ENCODE measurements at places on chromosomes 3 and 15.

DNA sequence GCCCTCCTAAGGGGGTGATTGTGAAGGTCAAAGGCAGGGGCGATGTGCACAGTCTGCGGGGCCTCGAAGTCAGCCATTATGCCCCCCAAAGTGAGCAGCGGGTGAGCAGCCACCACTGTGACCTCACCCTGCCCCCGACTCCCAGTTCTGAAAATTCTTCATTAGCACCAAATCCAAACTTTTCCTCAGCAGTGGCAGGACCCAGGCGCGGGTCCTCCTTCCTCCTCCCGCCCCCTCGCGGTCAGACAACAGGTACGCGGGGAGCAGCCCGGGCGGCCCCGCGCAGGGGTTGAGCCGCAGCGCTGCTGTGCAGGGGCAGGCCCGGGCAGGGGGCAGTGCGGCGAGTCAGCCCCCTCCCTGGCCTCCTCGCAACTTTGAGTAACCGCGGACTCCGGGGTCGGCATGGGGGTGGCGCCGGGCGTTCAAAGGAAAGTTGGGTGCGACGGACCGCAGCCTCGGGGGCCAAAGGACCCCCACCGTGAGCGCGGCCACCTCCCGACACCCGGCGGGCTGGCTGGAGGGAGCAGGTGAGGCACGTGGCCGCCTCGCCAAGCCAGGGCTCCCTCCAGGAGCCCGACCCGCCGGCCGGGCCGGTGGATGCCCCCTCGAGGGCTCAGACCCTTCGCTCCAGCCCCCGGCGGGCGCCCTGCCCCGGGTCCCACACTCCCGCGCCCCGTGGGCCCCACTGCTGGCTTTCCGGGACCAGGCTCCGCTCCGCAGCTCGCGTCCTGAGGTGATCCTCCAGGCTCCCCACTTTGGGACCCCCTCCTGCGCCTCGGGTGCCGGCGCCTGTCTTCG is 49.4 kb upstream of the CCDC174 start:
- DNase-seq, result no peak

DNA sequence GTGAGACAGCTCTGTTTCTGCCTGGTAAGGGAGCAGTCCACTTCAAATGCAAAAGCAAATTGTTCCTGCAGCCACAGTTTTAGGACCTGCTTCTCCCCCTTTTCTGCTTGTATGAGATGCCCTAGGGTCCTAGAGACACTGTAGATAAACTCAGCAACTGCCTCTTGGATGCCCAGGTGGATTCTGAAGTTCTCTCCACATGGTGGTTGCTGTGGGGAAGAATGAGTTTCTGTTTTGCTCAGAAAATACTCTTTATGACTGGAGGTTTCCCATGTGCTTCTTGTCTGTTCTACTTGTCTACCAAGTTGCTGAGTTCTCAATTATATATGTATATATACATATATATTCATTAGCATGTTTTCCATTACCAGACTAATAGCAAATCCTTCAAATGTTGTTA is 5.6 kb upstream of the ZNF80 start:
- no peak for DNase-seq

DNA sequence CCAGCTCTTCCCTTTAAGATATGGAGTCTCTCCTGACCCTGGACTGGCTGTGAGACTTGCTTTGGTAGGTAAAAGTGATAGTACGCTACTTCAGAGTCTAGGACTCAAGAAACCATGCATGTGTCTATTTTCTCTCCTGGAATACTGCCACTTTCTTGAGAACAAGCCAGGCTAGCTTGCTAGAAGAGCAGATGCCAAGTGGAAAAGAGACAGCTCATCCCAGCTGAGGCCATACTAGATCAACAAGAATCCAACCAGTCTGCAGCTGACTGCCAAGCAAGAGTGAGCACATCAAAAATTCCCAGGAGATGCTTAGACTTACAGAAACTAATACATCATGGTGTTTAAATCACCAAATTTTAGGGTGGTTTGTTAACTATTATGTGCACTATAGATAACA is 208.3 kb upstream of the RBMS3 start:
- DNase-seq, result no peak

DNA sequence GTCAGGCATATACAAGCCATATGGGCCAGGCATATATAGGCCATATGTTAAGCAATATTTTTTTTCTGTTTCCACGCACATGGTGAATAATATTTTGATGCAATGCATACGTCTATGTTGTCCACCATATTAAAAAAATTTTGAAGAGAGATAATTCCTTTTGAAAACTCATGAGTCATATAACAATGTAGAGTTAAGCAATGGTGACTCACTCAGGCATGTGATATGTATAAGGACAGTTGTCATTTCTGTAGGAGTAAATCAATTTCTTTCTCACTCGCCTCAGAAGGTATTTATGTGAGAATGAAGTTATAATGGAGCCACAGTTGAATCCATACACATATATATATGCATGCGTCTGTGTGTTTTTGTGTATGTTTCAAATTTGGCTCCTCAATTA is 272.6 kb downstream of the EPHA3 start:
- no peak for DNase-seq

DNA sequence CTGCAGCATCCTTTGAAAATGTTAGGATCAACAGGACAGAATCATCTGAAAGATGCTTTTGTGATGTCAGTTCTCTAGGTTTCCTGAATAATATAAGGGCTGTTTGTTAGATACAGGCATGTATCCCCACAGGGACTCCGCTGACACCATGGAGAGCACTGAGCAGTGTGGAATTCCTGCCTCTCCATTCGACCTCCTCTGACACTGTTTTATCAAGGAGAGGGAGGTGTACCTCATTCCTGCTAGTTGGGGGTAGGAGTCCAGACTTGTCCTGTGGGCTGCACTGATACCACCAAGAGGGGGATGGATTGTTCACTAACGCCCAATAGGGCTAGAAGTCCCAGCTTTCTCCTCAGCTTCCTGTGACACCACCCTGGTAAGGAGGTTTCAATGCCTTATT is 46.6 kb downstream of the LARS2 start:
- DNase-seq, result no peak

GRCh38 chr3:133761605-133762484 is 15.7 kb downstream of the TF start:
- no peak for DNase-seq

- DNase-seq, result no peak
These were observed 18.1 kb downstream of the PLXNB1 start for GRCh38 chr3:48411606-48412374.

DNA sequence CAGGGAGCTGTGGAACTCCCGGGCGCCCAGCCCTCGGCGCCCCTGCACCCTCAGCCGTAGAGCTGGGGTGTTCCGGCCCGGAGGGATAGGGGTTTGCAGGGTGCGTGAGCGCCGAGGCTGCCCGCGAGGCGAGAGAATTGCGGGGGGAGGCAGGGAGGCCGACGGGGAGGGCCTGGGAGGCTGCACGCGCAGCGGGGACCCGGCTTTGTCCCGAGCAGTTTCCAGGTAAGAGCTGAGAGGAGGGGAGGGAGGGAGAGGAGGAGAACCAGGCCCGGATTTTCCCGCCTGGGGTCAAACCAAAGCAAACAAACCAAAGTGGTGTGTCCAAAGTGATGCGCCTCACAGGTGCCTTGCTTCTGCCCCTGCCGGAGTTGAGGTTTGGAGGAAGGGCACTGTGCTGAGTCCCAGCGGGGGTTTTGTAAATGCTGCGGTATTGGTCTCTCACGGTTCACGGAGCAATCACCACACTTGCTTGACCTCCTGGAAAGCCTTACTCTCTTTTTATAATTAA is 146.4 kb downstream of the TJP1 start:
- DNase-seq, result no peak

DNA sequence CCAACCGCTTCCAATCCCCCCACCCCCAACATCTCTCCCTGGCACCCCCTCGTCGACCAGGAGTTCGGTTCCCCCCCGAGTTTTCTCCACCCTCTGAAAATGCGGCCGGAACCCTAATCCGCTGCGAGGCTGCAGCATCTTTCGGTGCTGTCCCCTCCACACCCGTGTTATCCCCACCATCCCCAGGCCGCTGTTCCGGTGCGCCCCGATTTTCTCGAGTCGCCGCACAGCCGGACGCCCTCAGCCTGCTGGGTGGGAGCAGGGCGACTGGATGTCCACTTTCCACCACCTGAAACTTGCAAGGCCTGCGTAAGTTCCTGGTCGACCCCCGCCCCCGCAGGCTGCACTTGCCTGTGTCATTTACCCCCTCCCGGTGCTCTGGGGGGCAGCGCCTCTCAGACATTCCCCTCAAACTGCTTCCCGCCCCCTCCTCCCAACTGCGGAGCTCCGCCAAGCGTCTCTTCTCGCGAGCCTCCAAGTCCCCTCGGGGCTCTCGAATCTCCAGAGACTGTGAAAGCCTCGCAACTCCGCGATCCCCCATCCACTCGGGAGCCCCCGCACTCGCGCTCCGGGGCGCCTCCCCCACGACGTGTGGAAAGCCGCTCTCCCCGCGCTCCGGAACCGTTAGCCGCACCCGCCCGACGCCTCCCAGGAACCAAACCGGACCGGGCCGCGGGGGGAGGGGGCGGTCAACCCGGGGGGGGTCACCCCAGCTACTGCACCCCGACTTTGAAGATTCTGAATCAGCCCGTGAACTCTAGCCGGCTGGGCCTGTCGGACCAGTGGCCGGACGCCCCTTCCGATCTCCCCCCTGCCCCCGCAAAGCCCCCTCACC is 566 bp downstream of the ETV5 start:
- no peak for DNase-seq

DNA sequence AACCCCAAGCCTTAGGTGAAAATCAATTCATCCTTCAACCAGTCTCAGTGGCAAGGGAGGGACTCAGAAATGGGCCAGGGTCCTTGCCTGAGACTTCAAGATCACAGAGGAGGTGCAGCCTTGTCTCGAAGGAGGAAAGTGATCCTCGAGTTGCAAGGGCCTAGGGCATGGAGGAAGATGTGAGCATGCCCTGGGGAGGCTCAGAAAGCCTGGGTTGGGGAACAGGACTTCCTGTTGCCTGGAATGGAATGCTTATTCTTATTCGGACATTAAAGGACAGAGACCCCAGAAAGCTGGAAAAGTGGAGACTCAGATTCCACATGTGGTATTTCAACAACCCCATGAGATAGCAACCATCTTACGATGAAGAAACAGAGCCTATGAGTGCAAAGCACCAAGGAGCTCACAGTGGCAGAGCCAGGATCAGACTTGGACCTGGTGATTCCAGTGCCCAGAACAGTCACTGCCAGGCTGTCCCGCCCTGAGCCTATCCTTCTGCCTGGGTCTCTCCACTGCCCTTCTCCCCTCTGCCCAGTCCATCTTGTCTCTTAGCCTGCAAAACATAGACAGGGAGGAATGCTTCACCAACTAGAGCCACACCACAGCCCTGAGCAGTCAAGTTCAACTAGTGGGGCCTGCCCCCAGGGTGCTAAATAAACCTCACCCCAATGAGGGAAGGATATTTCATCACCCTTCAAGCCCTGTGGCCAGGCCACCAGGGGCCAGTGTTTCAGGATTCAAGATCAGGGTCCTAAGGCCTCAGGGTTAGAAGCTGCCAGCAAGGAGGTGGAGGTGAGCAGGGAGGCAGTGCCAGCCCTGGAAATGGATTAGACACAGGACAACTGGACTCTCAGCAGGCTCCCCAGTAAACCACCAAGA is 21.9 kb downstream of the DAPK2 start:
- DNase-seq, result no peak

GRCh38 chr15:88911766-88912118 is 1.4 kb downstream of the MFGE8 start:
- DNase-seq, result no peak

DNA sequence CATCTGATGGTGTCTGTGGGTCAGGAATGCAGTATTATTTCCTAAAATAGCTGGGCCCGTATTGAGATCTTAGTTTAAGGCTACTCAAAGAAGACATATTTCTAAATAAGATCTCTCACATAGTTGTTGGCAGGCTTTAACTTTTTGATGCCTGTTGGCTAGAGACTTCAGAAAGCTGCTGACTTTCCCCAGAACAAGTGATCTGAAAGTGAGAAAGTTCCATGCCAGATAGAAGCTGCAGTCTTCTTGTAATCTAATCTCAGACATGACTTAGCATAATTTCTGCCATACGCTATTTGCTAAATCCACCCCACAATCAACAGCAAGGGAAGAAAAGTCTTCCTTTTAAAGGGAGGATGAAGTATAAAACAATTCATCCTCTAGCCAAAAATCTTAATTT is 867.1 kb downstream of the IGSF11 start:
- no peak for DNase-seq

- no peak for DNase-seq
These were observed 13.3 kb downstream of the SH2D7 start for GRCh38 chr15:78105476-78106241.

- DNase-seq, result no peak
These were observed 57.4 kb upstream of the POLR2M start for GRCh38 chr15:57649138-57649537.

DNA sequence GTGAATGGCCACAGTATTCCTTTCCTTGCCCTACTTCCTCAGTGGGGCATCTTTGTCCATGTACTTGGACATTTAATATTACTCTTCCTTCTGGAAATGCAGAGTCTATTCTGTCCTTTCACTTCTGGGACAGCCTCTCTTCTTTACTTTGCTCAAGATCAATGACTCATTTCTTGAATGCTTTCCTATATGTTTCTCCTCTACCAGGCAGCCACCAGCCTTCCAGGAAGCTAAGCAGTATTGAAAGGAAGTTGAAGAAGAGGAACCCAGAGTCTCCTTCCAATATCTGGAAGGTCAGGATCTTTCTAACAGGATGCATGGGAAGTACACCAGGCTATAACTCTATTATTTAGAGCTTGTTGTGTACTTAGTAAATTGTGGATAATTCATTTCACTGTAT is 182.8 kb downstream of the CD47 start:
- no peak for DNase-seq

GRCh38 chr15:69414701-69415167 is 585 bp downstream of the KIF23 start:
- DNase-seq, result no peak

DNA sequence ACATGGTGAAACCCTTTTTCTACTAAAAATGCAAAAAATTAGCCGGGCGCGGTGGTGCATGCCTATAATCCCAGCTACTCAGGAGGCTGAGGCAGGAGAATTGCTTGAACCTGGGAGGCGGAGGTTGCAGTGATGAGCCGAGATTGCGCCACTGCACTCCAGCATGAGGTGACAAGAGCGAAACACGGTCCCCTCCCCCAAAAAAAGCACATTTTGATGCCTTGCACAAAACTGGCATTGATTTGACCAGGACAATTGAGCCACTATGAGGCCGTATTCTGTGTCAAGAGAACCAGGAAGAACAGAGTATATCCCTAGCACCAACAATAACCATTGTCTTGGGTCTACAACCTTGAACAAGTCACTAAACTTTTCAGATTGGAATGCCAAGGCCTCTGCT is 50.6 kb downstream of the SH3BP5 start:
- no peak for DNase-seq

DNA sequence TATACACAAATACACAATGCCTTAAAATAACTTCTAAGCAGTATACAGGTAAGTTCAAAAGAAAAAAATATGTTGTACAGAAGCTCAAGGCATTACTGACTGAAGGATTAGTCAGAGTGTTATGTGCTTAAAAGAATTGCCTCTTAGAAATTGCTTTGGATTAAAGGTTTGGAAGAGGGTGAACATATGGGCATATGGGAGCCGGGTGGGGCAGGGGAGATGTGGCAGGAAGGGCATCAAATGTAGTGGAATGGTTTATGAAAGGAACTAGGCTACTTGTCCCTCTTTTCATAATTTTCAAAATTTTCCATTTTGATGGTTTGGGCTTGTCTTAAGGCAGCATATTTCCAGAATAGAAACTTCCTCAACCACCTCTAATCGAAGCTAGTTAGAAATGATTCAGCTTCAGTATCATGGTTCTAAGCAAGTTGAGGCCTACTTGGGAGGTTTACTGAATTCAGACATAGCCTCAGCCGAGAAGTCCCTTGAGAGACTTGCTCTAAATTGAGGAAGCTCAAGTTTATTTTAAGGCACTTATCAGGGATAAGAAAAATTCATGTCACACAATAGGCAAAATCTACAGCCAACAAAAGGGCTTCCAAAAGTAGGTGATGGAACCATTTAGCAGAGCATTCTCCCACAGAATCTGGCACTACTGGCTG is 10.1 kb upstream of the GOLGB1 start:
- DNase-seq, result no peak
